ENCODE measurements at places on chromosomes 4 and X. TPM values are rescaled to one million over a fixed set of nuclear protein-coding genes. Genes with fewer than 3 reads are reported as not detected.
A peak's percentile ranks its signal among the peaks of the same experiment; 100 is the strongest.

DNA sequence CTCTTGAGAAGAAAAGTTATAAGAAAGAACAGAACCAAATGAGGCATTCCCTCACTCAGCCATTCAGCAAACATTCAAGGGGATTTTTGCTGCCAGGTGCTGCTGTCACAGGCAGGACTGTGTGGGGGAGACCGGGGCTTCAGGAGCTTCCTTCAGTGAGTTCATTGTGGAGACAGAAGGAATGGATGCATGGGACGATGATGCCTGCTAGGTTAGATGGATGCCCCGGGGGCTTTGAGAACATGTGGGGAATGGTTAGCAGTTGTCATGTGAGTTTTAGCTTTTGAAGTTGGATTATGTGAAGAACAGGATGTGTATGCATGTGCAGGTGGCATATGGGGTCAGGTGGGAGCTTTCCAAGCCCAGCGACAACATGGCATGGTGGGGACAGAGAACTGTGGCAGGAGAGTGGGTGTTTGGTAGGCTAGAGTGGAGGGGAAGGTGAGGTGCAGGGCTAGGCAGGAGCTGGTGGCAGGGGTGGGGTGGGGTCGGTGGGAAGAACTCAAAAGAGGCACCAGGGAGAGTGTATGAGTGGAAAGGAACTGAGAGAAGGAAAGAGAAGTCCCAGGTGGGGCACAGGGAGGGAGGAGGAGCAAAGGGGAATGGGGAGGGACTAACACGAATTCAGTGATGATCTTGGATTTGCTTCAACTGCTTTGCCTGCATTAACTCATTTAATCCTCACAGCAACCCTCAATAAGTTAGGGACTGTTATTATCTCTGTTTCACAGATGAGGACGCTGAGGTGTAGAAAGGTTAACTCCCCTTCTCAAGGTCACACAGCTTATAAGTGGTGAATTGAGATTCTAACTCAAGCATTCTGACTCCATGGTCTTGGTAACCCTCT is 8.4 kb downstream of the DCUN1D4 start:
- no peak for DNase-seq

EPHA5 gene
- total RNA-seq: not detected

PRDM8 gene
- total RNA-seq: 0.66 TPM

- DNase-seq: no peak
Observed at GRCh38 chr4:73860181-73860580, 7.1 kb downstream of the PF4V1 start.

GRCh38 chrX:130084631-130085237 is 25.6 kb downstream of the ELF4 start:
- no peak for DNase-seq

DNA sequence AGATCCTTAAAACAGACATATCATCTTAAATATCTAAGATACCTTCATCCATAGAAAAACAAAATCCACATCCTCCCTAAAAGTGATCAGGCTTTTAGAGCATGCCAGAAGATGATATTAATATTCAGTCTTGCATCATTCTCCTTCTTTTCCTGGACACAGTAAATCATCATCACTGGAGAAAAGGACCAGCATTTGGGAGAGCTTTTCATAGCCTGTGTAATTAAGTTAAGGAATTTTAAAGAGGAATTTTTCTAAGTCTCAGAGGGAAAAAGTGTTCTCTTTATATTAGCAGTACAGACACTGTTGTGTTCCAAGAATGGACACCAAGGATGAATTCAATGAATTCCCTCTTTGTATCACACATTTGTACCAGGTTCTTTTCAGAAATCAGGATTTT is 696 bp downstream of the SCRG1 start:
- DNase-seq: no peak

GRCh38 chr4:110119337-110119736 is 79.1 kb downstream of the ELOVL6 start:
- no peak for DNase-seq

- DNase-seq: peak; percentile 44
Observed at GRCh38 chrX:150873616-150874015, 24.9 kb downstream of the CD99L2 start.

ZNF185 gene
- 1.6 TPM for total RNA-seq

GRCh38 chr4:71537551-71538065 is 198.8 kb downstream of the SLC4A4 start:
- no peak for DNase-seq

- no peak for DNase-seq
Observed at GRCh38 chr4:105715692-105716278, 7.2 kb downstream of the GSTCD start.

- no peak for DNase-seq
Observed at GRCh38 chr4:16783119-16783518, 115.3 kb downstream of the LDB2 start.

GRCh38 chr4:1795299-1796195 is 2.5 kb downstream of the FGFR3 start:
- DNase-seq: no peak

FAM9B gene
- not detected for total RNA-seq

TMPRSS11A gene
- not detected for total RNA-seq

HEPH gene
- 26.2 TPM for total RNA-seq

DNA sequence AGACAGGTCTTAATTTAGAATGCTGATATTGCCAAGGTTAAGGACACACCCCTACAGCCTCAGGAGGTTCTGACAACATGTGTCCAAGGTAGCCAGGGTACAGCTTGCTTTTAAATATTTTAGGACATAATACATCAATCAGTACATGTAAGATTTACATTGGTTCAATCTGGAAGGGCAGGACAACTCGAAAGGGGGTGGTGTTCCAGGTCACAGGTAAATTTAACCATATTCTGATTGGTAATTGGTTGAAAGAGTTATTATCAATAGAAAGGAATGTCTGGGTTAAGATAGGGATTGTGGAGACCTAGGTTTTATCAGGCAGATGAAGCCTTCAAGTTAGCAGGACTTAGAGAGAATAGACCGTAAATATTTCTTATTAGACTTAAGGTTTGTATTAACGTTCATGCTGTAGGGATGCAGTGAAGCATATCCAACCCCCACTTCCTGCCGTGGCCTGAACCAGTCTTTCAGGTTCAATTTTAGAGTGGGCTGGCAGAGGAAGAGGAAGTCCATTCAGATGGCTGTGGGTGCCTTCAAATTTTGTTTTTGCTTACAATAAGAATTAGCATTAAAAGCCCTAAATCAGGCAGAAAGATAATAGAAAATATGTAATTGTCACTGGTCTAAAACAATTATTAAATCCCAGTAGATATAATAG is 136.5 kb upstream of the GALNTL6 start:
- DNase-seq: no peak

GRCh38 chr4:134935320-134935719 is 733.7 kb upstream of the PABPC4L start:
- DNase-seq: no peak

- no peak for DNase-seq
Observed at GRCh38 chr4:89549907-89550306, 242.3 kb upstream of the GPRIN3 start.

Data from left ventricle myocardium inferior (tissue), 1 donor.